Glomerular endothelial cell (primary cell): ENCODE measurements at places on chromosomes 2 and 18. TPM values are rescaled to one million over a fixed set of nuclear protein-coding genes. Genes with fewer than 3 reads are reported as not detected.

The UGT1A10 gene
- not detected in 2 replicates for total RNA-seq

The FBXO36 gene
- 1.9 and 4.1 TPM in 2 replicates for total RNA-seq

The ABCG8 gene
- not detected in 2 replicates for total RNA-seq

The REG3A gene
- total RNA-seq, result not detected in 2 replicates

The KHK gene
- 0.58 and 3.1 TPM in 2 replicates for total RNA-seq

The MAP3K20 gene
- total RNA-seq, result 11.6 and 15.6 TPM in 2 replicates

The TCF7L1 gene
- total RNA-seq, result 6.8 and 16.7 TPM in 2 replicates

The UGT1A3 gene
- not detected in 2 replicates for total RNA-seq

The ARHGAP28 gene
- total RNA-seq, result 6.9 and 16.5 TPM in 2 replicates

The RTP5 gene
- total RNA-seq, result not detected in 2 replicates

The POTEF gene
- total RNA-seq, result 0.06 TPM in 1 of 2 replicates, not detected in the other

The COPS9 gene
- 216 and 240 TPM in 2 replicates for total RNA-seq
